ENCODE measurements at places on chromosomes 16 and 17.

DNA sequence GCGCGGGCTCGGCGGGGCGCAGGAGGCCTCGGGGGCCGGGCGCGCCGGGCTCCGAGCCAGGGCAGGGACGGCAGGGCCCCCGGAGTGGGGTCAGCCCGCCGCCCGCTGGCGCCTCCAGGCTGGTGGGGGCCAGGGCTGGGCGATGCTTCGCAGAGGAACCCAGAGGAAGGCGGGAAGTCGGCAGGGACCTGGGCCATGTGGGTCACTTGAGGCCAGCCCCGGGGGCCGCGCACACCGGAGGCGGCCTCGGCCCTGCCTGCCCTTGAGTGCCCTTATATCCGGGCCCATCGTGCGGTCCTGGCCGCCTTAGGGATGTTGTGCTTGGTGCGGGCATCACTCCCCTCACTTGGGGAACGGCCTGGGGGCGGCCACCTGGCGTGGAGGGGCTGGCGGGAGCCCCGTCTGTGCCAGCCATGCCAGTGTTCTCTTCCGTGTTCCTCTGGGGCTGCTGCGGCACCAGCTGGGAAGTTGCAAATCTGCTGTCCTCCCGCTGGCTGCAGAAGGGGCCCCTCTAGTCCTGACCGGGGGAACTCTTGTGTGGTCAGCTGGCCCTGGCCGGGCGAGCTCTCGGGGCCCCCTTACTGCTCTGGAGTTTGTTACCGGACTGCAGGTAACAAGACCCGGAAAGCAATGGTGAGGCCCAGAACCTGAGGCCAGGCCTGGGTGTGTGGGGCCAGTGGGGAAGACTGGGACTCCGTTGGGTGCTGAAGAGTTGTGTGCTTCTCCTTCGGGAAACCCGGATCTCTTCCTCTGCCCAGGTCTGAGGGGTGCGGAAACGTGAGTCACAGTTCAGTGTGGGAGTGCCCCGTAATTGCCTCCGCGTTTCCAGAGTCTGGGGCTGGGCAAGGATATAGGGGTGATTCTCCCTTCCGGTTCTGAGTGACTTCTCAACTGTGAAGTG, 849 bp downstream of the CAPN15 start:
- no peak for DNase-seq

DNA sequence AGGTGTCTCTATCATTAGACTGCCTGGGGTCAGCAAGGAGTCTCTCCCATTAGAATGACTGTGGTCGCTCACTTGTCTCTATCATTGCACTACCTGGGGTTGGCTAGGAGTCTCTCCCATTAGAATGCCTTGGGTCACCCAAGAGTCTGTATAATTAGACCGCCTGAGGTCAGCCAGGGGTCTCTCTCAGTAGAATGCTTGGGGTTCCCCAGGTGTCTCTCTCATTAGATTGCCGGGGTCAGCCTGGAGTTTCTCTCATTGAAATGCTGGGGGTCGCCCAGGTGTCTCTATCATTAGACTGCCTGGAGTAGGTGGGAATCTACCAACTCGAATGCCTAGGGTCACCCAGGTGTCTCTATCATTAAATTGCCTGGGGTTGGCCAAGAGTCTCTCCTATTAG, 2231.6 kb downstream of the TP53TG3F start:
- no peak for DNase-seq

- no peak for DNase-seq
These were observed 446 bp upstream of the COQ7 start for GRCh38 chr16:19066988-19067348.

DNA sequence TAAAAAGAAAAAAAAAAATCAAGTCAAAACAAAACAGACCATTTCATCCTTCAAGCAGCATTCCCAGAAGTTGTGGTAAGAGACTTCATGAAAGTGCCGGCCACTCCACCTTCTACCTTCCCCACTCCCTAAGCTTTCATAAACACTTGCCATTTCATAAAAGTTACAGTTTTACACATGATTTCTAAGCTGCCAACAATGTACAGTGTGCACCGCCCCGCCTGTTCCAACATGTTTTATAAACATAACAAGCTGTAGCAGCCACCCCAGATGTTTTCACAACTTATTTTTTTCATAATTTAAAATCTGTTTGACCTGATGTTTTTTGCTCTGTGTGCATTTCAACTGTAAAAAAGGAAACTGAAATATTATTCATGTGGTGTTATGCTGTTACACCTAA, 608.1 kb downstream of the TOX3 start:
- DNase-seq = no peak

- DNase-seq = no peak
These were observed 829 bp downstream of the PITPNM3 start for GRCh38 chr17:6555331-6556120.

All from activated CD4-positive, CD25-positive, alpha-beta regulatory T cell (primary cell).